Astrocyte of the hippocampus (primary cell): ENCODE measurements at places on chromosomes 3 and 15.

- no peak for DNase-seq
These were observed 23.6 kb downstream of the HEG1 start for GRCh38 chr3:125032100-125032643.

DNA sequence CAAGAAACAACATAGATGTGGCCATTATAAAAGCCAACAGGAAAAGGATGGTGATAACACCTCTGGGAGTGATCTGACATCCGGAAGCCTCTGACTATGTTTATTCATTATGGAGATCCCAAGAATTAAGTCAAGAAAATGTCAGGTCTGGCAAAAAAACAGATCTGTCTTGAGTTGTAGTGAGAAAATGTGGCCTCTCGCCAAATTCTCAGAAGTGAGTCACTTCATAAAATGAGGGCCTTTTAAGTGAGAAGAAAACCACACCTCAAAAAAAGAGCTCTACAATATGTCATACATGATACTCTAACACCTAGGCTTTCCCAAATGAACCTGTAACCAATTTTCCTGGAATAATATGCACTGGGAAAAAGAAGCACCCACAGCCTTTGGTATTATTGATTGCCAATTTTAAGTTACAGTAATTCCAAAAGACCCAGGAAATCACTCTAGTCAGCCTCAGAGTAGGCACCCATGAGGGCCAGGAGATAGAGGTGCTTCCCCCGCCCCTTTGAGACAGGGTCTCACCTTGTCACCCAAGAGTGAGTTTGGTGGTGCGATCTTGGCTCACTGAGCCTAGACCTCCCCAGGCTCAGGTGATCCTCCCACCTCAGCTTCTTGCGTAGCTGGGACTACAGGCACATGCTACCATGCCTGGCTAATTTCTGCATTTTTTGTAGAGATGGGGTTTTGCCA is 38.0 kb downstream of the CCR3 start:
- DNase-seq, result peak; percentile 56

GRCh38 chr3:99625643-99626416 is 12.6 kb upstream of the COL8A1 start:
- no peak for DNase-seq

DNA sequence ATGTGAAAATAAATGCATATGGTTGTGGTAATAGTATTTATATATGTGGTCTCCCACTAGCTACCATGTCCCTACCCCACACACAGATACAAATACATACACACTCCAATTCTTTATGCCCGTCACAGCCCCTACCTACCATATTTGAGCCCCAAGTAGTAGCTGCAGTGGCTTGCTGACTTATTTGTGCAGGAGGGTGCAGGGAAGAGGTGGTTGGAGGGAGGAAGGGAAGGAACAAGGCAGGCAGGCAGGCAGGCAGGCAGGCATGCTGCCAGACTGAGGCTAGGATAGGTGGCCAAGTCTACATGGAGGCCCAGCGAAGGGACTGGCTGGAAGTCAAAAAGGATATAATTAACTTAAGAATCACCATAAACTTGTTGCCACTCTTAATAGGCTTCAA is 82.9 kb downstream of the SCN11A start:
- peak; percentile 17 for DNase-seq

DNA sequence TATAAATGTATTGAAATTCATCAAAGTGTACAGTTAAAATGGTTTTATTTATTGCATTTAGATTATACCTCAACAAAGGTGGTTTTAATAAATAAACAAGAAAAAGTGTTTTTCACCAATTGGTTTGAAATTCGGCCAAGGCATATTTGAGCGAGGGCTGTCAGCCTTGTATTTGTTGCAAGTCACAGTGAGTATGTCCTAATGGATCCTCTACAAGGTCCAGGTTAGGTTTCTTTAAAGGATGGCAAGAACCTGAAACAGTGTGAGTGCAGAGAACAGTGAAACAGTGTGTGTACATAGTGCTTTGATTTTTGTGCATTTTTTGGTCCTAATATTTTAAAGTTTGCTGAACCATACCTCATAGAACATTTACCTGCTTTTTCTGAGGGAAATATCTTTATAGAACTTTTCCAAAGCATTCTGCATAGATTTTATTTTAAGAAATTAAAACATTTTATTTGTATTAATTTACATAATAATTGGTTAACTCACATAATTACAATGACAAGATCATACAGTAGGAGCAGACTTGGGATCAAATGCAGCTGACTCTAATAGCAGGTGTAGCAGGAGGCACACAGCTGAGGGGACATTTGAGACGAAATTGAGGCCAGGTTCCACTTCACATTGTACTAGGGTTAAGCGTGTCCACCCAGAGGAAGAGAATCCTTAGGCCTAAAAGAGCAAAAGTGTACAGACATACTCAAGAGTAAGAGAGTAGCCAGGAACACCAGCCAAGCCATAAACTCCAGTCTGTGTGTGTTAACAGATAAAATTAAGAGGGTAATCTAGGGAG is 428.8 kb upstream of the TPRG1 start:
- no peak for DNase-seq

GRCh38 chr3:98952404-98952803 is 50.9 kb upstream of the DCBLD2 start:
- no peak for DNase-seq

GRCh38 chr15:79602180-79602579 is 170.0 kb downstream of the MINAR1 start:
- DNase-seq, result no peak

GRCh38 chr3:138254216-138254615 is 67.1 kb downstream of the ARMC8 start:
- no peak for DNase-seq

- DNase-seq, result no peak
These were observed at the start of gene GDPGP1 for GRCh38 chr15:90234096-90234988. Gene GDPGP1 (plus strand): TSS chr15:90234209. CDS start chr15:90240909, 6,700 bp downstream.

DNA sequence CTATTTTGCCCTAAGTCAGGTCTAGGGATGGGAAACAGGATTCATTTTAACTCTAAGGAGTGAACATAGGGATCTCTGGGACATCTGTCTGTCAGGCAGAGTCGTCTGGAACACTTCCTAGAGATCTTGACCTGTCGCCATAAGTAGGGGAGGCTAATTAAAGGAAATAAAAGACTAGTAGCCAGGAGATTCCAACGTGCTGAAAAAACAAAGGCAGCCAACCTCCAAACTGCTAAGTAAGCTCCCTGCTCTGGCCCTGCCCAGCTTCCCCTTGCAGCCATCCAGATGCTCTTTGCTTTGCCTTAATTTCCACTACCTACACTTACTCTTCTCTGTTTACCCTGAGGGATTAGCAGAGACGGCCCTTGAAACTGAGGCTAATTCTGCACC is 18.4 kb upstream of the TSEN2 start:
- no peak for DNase-seq

DNA sequence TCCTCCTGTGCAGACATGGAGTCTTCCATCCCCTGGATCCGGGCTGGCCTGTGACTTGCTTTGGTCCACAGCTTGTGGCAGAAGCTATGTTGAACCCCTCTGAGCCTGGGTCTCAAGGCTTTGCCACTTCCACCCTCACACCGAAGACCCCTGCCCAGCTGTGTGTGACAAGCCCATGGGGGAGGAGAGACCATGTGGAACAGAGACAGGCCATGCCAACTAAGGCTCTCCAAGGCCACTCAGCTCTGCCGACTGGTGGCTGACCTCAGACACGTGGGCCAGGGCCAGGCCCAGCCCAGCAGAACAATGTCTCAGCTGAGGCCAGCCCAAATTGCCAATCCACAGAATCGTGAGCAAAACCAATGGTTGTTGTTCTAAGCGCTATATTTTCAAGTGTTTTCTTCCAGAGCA is 16.4 kb upstream of the CFAP100 start:
- no peak for DNase-seq

DNA sequence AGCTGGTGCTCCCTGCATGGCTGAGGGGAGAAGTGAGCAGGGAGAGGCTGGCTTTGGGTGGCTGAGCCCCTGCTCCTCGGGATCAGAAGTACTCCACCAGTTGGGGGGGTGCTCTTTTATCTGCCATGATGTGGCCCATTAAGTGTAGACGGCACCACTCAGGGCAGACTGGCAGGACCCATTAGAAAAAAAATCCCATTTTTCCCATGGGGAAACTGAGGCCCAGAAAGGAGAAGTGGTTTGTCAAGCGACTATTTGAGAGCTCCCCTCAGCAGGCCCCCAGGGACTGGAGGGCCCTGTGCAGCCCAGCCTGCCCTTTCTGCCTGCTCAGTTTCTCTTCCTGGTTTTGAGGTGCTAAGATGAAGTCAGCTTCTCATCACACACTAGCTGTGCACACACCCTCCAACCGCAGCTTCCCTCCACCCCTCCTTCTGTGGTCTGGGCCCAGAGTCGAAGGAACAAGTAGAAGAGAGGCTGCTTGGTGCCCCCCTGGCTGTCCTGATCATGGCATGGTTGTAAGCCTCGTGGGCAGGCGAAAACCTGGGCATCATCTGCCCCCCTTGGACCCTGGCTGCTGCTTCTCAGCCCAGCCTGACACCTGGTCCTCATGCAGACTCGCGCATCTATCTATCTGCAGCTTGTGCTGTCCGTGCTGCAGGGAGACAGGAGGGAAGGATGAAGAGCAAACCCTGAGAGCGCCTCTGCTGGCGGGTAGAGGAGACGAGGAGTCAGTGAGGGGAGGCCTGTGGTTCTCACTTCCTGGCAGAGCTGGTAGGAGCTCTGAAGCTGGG is 5.6 kb downstream of the CSK start:
- peak; percentile 77 for DNase-seq

DNA sequence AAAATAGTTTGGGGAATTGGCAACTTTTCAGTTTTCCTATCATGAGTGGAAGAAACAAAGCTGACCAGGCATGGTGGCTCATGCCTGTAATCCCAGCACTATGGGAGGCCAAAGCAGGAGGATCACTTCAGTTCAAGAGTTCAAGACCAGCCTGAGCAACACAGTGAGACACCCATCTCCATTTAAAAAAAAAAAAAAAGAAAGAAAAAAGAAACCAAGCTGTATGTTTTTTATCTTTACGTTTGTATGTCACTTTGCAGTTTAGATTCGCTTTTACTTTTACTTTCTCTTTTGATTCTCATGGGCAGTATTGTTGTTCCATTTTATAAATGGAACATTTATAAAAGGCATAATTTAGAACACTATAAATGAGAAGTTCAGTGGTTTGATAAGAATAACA is 31.2 kb upstream of the TNIK start:
- no peak for DNase-seq

- peak; percentile 34 for DNase-seq
These were observed 59.5 kb downstream of the FNDC3B start for GRCh38 chr3:172098698-172099494.

- DNase-seq, result no peak
These were observed 57.7 kb upstream of the AADACL2 start for GRCh38 chr3:151675858-151676615.

- peak; percentile 88 for DNase-seq
These were observed 75.0 kb downstream of the FEM1B start for GRCh38 chr15:68352401-68353062.
